ENCODE measurements at places on chromosomes 3 and 15.

DNA sequence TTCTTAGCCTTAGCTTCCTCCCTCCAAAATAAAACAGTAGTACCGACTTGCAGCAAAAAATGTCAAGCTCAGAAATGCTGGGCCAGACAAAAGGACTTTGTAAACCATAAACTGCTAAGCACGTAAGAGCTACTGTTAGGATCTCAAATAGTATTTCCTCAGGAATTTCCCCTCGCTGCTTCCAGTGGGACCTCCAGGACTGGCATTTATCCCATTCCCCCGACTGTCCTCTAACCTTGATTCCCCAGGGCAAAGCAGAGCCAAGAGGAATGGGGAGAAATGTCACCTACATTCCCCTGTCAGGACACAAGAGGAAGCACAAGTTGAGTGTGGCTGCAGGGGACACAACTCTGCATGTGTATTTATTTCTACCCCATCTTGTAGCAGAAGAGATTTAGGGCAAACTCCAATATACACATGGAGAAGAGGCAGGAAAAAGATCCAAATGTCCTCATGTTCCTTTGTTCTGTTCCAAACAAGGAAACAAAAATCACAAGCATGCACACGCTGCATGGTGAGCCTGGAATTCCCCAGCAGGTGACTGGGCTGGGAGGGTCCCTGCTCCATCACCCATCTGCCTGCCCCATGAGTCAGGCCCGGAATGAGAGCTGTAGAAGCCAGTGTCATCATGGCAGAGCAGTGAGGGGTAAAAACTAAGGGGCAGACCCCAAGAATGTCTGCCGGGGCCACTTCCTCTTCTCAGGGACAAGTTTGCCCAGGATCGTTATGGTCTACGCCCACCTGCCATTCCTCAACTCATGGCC lies 4.2 kb downstream of the STOML1 start:
- peaks cover 35% of the 10 kb centered on the region for H3K4me1 ChIP-seq
- no peak overlapping the region for H3K27ac ChIP-seq
- no peaks in the 10 kb centered on the region for H3K27me3 ChIP-seq
- DNase-seq, result no peak

GRCh38 chr15:60371175-60372051 lies 26.4 kb downstream of the ANXA2 start:
- no peak overlapping the region for H3K4me3 ChIP-seq
- H3K27ac ChIP-seq, result no peak overlapping the region
- DNase-seq, result no peak
- H3K36me3 ChIP-seq, result peaks cover 26% of the 10 kb centered on the region

DNA sequence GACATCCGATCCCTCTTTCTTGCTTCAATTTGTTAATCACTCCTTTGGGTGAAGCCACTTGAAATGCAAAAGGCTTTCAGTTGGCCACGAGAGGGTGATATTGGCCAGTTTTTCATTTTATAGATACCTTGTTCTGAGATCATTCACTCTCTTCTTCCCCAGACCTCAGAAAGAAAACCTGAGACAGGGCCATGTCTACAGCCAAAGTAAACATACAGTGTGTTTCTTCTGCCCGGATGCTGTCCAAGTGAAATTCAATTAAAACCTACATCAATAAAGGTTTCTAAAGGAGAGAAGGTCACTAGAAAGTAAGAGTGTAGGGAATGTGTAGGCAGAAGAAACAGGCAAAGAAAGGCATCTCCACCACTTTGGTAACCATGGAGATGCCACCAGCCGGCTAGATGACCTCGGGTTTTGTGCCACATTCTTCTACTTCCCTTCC lies 39.5 kb upstream of the FMN1 start:
- no peaks in the 10 kb centered on the region for H3K4me1 ChIP-seq
- no peaks in the 10 kb centered on the region for H3K36me3 ChIP-seq
- peaks cover 2% of the 10 kb centered on the region for H3K27me3 ChIP-seq
- no peak overlapping the region for H3K27ac ChIP-seq

DNA sequence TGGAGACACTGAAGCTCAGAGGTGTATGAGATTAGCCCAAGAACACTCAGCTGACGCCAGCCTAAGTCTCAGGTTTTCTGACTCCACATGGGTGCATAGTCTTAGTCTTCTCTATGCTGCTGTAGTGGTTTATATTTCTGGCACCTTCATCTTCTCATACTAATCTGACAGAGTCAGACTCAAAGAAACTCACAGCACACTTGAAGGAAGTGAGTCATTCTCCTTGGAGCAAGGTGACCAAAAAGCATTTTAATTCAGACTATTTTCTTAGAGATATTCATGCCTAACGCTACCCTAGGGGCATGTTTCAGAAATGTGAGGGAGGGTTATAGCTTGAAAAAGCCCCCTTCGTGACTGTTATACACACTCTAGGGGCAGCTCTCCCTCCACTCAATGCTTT lies 775.3 kb upstream of the ARPP21 start:
- H3K27me3 ChIP-seq, result no peaks in the 10 kb centered on the region
- DNase-seq, result no peak
- H3K27ac ChIP-seq, result no peak overlapping the region

GRCh38 chr3:62229211-62229610 lies 144.1 kb downstream of the FEZF2 start:
- H3K27me3 ChIP-seq, result peaks cover 1% of the 10 kb centered on the region
- DNase-seq, result no peak
- H3K4me3 ChIP-seq, result no peak overlapping the region
- H3K27ac ChIP-seq, result no peak overlapping the region
- H3K36me3 ChIP-seq, result no peaks in the 10 kb centered on the region
- no peaks in the 10 kb centered on the region for H3K4me1 ChIP-seq

DNA sequence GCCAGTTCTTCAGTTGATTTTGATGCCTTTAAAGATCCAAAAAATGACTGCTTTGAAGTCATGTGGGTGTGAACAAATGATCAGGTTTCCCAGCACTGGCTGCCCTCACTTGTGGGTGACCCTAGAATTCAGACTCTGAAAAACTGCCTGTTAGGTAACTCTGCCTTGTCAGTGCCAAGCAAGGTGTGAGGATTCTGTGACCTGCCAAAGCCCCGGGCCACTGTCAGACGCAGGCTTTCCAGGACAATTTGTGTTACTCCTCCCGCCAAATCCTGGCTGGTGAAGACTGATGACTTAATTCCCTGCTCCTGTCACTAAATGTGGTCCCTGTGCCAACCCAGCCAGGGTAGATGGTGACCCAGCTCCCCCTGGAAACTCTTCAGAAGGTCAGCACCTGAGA lies 99.2 kb upstream of the PSMD6 start:
- no peaks in the 10 kb centered on the region for H3K4me1 ChIP-seq
- no peaks in the 10 kb centered on the region for H3K27me3 ChIP-seq
- peaks cover 3% of the 10 kb centered on the region for H3K36me3 ChIP-seq
- no peak for DNase-seq
- H3K27ac ChIP-seq, result no peak overlapping the region

- peak; percentile 53 for DNase-seq
- peaks cover 15% of the 10 kb centered on the region for H3K4me1 ChIP-seq
- peak overlapping the region; percentile 35 for H3K27ac ChIP-seq
- peak overlapping the region; percentile 12 for H3K4me3 ChIP-seq
- peaks cover 26% of the 10 kb centered on the region for H3K27me3 ChIP-seq
Measured at GRCh38 chr3:50274371-50275104, 4.3 kb upstream of the LSMEM2 start.

GRCh38 chr3:50154476-50154839 lies 666 bp upstream of the SEMA3F start:
- no peak overlapping the region for H3K27ac ChIP-seq
- H3K36me3 ChIP-seq, result no peaks in the 10 kb centered on the region
- no peak for DNase-seq
- H3K4me3 ChIP-seq, result peak overlapping the region; percentile 86
- H3K4me1 ChIP-seq, result peaks cover 16% of the 10 kb centered on the region

DNA sequence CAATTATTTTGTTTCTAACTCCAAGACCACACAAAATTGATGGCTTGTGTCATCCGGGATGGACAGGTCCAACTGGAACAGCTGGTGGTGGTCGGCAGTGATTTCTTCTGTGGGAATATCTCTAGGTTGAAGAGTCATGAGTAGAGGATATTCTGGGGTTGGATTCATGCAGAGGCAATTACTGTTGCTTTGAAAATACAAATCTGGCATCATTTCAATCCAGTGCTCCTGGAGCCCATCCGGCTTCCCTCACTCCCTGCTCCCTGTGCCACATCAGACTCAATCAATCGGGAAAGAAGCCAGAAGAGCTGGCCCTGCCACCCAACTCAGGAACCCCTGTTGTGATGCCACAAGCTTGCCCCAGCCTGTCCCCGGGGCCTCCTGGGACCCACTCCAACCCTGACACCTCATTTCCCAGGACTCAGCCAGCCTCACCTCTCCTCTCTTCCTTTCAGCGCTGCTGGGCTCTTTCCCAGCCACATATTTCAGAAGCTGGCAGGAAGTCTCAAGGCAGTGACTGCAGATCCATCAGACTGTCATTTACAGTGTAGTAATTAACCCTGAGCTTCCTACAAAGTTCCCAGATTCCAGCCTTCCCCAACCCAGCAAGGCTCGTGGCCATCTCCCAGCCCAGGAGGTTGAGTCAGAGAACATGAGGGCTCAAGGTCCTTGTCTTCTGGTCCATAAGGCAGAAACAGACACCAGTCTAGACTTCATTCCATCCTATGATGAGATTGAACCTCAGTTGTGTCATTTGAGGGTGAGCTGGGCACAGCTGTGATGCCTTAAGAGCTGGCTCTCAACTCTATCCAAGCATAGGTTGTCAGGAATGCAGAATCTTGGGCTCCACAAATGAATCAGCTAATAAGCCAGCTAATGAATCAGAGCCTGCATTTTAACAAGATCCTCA lies 114.0 kb downstream of the FAM174B start:
- H3K27me3 ChIP-seq, result peaks cover 5% of the 10 kb centered on the region
- H3K36me3 ChIP-seq, result no peaks in the 10 kb centered on the region
- H3K4me1 ChIP-seq, result no peaks in the 10 kb centered on the region
- no peak overlapping the region for H3K27ac ChIP-seq
- DNase-seq, result no peak

DNA sequence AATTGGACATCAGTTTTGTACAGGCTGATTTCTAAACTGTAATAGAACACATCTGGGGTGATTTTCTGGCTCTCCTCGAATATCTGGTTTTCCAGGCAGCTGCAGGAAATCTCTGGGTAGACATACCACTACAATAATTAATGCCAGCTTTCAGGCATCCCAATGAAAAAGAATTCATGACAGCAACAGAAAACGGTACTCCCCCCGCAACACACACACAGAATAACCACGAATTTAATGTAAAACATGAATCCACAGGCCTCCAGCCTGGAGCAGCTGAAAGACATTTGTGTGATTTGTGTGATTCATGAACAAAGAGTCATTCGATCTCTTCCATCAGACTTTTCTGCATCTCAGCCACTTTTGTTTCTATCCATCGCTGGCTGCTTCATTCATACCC lies 262.2 kb downstream of the MAGI1 start:
- DNase-seq, result no peak
- H3K36me3 ChIP-seq, result no peaks in the 10 kb centered on the region
- no peak overlapping the region for H3K4me3 ChIP-seq
- H3K27ac ChIP-seq, result no peak overlapping the region
- H3K27me3 ChIP-seq, result no peaks in the 10 kb centered on the region

DNA sequence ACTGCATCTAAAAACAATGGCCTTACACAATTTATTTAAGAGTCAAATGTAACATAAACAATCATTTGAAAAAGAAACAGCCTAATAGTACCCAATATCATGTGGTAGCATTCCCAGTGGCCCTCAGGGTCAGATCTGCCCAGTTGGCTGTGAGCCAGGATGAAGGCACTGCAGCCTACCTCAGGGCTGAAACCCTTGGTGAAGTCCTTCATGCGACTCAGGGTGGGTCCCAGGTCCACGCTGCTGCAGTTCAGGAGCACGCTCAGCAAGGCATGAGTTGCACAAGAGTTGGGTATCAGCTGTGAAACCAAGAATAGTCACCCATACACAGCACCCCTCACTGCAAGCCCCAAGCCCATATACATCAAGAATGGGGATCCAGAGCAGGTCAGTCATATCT lies 37.1 kb downstream of the SEMA3G start:
- H3K27me3 ChIP-seq, result no peaks in the 10 kb centered on the region
- H3K4me3 ChIP-seq, result peak overlapping the region; percentile 50

- H3K4me1 ChIP-seq, result no peaks in the 10 kb centered on the region
- DNase-seq, result no peak
Measured at GRCh38 chr3:51102396-51102795, 282.7 kb upstream of the MANF start.

GRCh38 chr3:148205977-148206376 lies 491.7 kb upstream of the AGTR1 start:
- H3K36me3 ChIP-seq, result no peaks in the 10 kb centered on the region
- H3K4me3 ChIP-seq, result no peak overlapping the region
- H3K27ac ChIP-seq, result no peak overlapping the region
- DNase-seq, result no peak
- no peaks in the 10 kb centered on the region for H3K4me1 ChIP-seq

DNA sequence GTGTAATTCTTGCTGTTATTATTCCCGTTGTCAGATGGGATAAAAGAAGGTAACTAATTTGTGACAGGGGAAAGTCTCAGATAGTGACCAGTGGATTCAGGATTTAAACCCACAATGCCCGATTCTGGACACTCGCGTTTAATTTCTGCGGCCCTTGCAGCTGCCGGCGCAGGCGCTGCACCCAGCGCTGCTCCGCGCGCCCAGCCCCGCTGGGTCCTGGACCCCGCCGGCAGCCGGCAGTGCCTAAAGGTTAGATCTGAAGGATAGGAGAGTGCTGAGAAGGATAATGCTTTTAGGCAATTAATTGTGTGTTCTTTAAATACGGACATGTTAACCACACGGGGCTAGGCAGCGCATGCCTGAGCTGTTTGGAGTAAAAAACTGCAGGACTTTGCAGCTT lies 3.6 kb upstream of the MKRN3 start:
- DNase-seq, result no peak
- no peak overlapping the region for H3K4me3 ChIP-seq
- no peaks in the 10 kb centered on the region for H3K36me3 ChIP-seq
- H3K27me3 ChIP-seq, result no peaks in the 10 kb centered on the region
- H3K27ac ChIP-seq, result no peak overlapping the region

DNA sequence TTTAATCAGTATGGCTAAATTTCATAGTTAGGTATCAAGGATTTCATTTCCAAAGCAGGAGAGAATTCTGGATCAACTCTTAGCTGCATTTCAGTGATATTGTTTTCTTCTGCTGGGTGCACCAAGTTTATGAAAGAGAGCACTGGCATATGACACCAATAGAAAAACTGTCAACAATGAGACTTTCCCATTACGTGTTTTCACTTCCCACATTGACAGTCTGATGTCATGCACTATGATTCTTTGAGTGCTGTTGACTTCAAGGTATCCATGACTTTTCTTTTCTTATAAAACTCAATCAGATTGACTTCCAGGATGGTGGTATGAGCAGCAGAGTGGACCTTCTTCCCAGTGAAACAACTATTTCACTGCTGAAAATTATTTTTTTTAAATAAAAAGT lies 476.1 kb downstream of the EDEM1 start:
- H3K27me3 ChIP-seq, result no peaks in the 10 kb centered on the region
- H3K27ac ChIP-seq, result no peak overlapping the region
- no peaks in the 10 kb centered on the region for H3K4me1 ChIP-seq
- H3K36me3 ChIP-seq, result peaks cover 2% of the 10 kb centered on the region
- H3K4me3 ChIP-seq, result no peak overlapping the region

- no peaks in the 10 kb centered on the region for H3K36me3 ChIP-seq
- no peaks in the 10 kb centered on the region for H3K27me3 ChIP-seq
- no peak overlapping the region for H3K4me3 ChIP-seq
- no peak overlapping the region for H3K27ac ChIP-seq
- H3K4me1 ChIP-seq, result no peaks in the 10 kb centered on the region
- no peak for DNase-seq
Measured at GRCh38 chr3:24937228-24937627, 442.6 kb upstream of the THRB start.
